ENCODE measurements at places on chromosomes 11 and 22. TPM values are rescaled to one million over a fixed set of nuclear protein-coding genes. Genes with fewer than 3 reads are reported as not detected.

- DNase-seq = no peak
These were observed 126.9 kb upstream of the GRK3 start for GRCh38 chr22:25437414-25438160.

GRCh38 chr22:36199001-36199551 is 2.5 kb downstream of the APOL4 start:
- no peak for DNase-seq

- no peak for DNase-seq
These were observed 363.2 kb downstream of the TBC1D22A start for GRCh38 chr22:47125603-47126002.

- no peak for DNase-seq
These were observed 5.8 kb downstream of the FADS2 start for GRCh38 chr11:61833926-61834277.

OR4D5 gene
- polyA plus RNA-seq = not detected

TRIM29 gene
- polyA plus RNA-seq = 1.5 TPM
